Colonic mucosa (tissue), 4 donors: ENCODE measurements at places on chromosomes 16 and 17. TPM values are rescaled to one million over a fixed set of nuclear protein-coding genes. Genes with fewer than 3 reads are reported as not detected.

GRCh38 chr17:79715943-79716797 lies 14.6 kb upstream of the ENPP7 start:
- DNase-seq = no peak

- DNase-seq = no peak
Measured at GRCh38 chr16:7590934-7591333, 258.3 kb downstream of the RBFOX1 start.

Gene TBC1D3B
- 8.7 TPM for total RNA-seq

- DNase-seq = peak; percentile 25
Measured at GRCh38 chr17:55722742-55723487, at the start of gene TMEM100. Gene TMEM100 (minus strand): TSS chr17:55722864. CDS start chr17:55721070, 1,794 bp downstream.

DNA sequence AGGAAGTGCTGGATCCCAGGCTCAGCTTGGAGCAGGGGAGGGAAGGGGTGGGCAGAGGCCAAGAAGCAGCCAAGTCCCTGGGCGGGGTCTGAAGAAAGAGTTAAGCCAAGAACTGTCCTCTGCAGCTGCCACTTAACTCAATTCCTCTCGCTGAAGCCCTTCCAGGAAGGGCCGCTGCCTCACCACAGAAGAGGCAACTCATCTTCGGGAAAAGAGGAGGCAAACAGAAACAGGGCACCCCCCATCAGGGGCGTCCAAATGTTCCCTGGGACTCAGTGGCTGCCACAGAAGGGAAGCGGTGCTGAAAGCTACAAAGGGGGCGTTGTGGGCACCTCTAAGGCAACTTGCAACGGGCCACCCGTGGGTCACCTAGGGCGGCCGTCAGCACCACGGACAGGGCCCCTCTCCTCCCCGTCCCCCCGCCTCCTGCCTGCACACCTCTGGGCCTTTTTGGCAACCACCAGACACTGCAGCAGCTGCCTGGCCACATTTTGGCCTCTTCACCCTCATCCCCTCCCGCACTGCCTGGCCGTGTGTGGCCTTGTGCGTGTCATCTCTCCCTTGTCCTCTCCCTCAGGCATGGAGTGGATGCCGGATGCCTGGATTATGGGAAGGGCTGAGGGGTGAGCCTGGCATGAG lies 2.5 kb downstream of the TLCD3B start:
- DNase-seq = no peak

Gene MYH13
- not detected for total RNA-seq
